ENCODE measurements at places on chromosomes 5 and 9.

GRCh38 chr9:78707080-78707479, 410.2 kb downstream of the PSAT1 start:
- no peak for DNase-seq

DNA sequence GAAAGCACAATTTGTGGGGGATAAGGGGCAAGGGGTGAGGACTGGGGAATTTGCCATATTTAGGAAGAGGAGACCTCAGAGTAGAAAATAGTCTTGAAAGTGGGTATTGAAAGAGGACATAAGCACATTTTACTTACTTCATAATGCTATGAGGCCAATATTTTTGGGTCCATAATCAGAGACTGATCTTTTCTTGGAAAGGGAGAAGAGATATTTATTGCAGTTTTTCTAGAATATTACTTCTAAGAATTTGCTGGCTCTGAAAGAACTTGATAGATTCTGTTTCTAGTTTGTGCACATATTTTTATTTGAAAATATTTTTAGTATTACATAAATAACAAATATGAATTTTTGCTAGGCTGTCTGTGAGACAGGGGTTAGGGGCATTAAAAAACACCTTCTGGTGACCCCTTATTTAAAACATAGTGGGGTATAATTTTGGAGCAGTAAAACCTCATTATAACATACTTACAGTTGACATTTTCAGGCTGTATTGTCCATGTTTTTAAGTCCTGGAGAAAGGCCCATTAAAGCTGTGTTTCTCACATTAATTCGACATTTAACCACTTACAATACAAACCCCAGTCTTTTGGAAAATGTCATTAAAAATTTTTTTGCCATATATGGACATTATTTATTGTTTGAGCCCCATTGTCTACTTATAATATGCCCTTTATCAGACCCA, 118.9 kb upstream of the NFIB start:
- DNase-seq, result no peak

- peak; percentile 37 for DNase-seq
Observed at GRCh38 chr9:129334105-129334935, 156.3 kb upstream of the IER5L start.

DNA sequence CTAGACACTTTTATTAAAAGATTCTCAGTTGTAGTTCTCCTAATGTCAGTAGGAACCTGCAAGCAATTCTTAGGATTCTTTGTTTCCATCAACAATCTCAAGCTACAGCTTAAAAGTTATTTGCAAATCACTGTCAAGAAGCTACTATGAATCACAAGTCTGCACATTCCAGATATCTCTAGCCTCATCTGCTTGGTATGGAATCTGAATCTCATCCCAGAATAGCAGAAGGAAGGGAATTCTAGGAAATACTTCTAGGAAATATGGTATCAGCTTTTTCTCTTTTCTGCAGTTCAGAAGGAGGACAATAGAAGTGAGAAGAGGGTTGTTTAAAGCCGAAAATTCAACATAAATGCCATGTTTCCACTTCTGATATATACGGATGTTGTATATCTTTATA, 792.2 kb upstream of the CDH9 start:
- DNase-seq, result no peak

- DNase-seq, result no peak
Observed at GRCh38 chr9:72039532-72039931, 20.9 kb downstream of the C9orf57 start.

GRCh38 chr5:142671266-142671665, 14.6 kb downstream of the FGF1 start:
- no peak for DNase-seq
